ENCODE measurements at places on chromosomes 5 and 9.
A peak's percentile ranks its signal among the peaks of the same experiment; 100 is the strongest.

- no peaks in the 10 kb centered on the region for H3K36me3 ChIP-seq
- no peaks in the 10 kb centered on the region for H3K27me3 ChIP-seq
- no peak overlapping the region for H3K4me3 ChIP-seq
- no peak for DNase-seq
- no peak overlapping the region for H3K27ac ChIP-seq
These were observed 33.1 kb upstream of the NTRK2 start for GRCh38 chr9:84636436-84636835.

DNA sequence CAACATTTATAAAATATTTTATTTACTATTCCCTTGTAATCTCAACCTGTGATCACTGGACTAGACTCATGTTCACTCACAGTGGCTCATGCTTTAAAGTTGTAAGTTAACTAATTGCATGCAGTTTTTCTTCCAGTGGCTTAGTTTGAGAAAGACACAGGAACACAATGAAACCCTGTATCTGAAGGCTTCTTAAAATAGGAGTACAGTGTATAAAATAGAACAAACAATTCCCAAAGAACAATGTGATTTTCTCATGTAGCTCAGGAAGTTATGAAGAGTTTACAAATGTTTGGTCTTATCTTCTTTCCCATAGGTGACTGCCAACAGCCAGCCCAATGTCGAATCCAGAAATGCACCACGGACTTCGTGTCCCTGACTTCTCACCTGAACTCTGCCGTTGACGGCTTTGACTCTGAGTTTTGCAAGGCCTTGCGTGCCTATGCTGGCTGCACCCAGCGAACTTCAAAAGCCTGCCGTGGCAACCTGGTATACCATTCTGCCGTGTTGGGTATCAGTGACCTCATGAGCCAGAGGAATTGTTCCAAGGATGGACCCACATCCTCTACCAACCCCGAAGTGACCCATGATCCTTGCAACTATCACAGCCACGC, 5.9 kb downstream of the RGMB start:
- no peaks in the 10 kb centered on the region for H3K4me1 ChIP-seq
- H3K27ac ChIP-seq, result no peak overlapping the region
- no peaks in the 10 kb centered on the region for H3K36me3 ChIP-seq
- no peak for DNase-seq
- H3K27me3 ChIP-seq, result no peaks in the 10 kb centered on the region

DNA sequence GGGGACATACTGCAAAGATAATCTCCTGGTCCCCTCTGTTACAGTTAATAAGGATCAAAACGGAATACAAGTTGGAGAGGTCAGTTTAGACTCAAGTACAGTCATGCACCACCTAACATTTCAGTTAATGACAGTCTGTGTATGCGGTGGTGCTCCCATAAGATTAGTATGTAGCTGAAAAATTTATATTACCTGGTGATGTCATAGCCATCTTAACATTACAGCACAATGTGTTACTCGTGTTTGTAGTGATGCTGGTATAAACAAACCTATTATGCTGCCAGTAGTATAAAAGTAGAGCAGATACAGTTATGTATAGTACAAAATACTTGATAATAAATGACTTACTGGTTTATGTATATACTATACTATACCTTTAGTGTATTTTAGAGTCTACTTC, 207.9 kb downstream of the GDNF start:
- DNase-seq, result no peak
- H3K27me3 ChIP-seq, result no peaks in the 10 kb centered on the region
- H3K4me1 ChIP-seq, result no peaks in the 10 kb centered on the region

- H3K4me1 ChIP-seq, result no peaks in the 10 kb centered on the region
- no peaks in the 10 kb centered on the region for H3K27me3 ChIP-seq
- no peak for DNase-seq
- H3K27ac ChIP-seq, result no peak overlapping the region
- no peak overlapping the region for H3K4me3 ChIP-seq
- peaks cover 3% of the 10 kb centered on the region for H3K36me3 ChIP-seq
These were observed 246.7 kb downstream of the ADAMTSL1 start for GRCh38 chr9:18720691-18721090.

GRCh38 chr9:8205576-8205975, 406.0 kb upstream of the DMAC1 start:
- no peak for DNase-seq
- H3K36me3 ChIP-seq, result no peaks in the 10 kb centered on the region
- H3K27ac ChIP-seq, result peak overlapping the region; percentile 51

- H3K4me1 ChIP-seq, result no peaks in the 10 kb centered on the region
- no peak overlapping the region for H3K27ac ChIP-seq
- H3K27me3 ChIP-seq, result no peaks in the 10 kb centered on the region
- no peaks in the 10 kb centered on the region for H3K36me3 ChIP-seq
- DNase-seq, result no peak
These were observed 78.4 kb downstream of the FRMD3 start for GRCh38 chr9:83459830-83460229.

- no peak for DNase-seq
- no peak overlapping the region for H3K4me3 ChIP-seq
- H3K4me1 ChIP-seq, result peaks cover 16% of the 10 kb centered on the region
- peak overlapping the region; percentile 60 for H3K27ac ChIP-seq
These were observed 82.2 kb downstream of the PRDM6 start for GRCh38 chr5:123171259-123171658.

DNA sequence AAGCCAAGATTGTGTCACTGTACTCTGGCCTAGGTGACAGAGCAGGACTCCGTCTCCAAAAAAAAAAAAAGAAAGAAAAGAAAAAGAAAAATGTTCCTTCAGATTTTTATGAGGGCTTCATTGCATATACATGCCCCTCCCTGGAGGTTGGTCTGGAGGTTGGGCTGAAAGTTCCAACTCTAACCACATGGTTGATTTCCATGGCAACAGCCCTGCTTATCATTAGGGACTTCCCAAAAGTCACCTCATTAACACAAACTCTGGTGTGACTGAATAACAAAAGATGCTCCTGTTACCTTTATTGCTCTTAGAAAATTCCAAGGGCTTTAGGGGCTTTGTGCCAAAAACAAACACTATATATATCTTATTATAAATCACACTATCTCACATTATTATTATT, 113.8 kb downstream of the TMC1 start:
- no peaks in the 10 kb centered on the region for H3K36me3 ChIP-seq
- H3K27ac ChIP-seq, result no peak overlapping the region
- H3K4me1 ChIP-seq, result no peaks in the 10 kb centered on the region

DNA sequence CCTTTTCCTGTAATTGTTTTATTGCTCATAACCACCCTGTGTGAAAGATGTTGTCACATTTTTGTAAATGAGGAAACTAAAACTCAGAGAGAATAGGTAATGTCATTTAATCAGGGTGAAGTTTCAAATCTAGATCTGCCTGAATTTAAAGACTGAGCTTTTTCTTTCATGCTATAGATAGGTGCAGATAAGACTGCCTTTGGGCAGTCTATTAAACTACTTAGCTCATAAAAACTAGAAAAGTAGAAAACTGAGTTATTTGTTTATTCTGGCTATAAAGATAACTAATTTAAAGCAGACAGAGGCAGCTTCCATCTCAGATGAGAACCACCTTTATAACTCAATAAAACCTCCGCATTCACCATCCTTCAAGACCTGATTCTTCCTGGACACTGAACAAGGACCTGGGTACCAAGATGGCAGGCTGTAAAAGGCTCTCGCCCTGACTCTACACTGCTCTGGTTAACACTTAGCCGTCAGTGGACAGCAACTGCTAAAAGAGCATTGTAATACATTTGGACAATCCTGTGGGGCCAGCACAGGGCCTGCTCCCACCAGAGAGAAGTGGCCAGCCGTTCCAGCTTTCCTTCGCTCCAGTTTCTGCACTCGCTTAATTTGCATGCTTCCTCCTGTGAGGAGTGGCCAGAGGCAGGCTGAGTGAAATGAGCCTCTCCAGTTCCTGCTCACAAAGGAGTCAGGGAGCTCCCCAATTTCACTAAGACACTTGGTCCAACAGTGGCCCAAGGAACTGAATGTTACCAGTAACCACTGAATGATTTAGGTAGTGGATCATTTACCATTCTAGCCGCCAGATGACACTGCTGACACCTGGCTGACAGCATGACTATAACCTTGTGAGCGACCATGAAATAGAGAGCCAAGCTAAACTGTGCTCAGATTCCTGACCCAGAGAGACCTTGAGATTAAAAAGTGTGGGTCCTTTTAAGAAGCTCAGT, 566.4 kb downstream of the EFNA5 start:
- H3K27ac ChIP-seq, result no peak overlapping the region
- no peaks in the 10 kb centered on the region for H3K27me3 ChIP-seq
- H3K4me1 ChIP-seq, result peaks cover 15% of the 10 kb centered on the region

DNA sequence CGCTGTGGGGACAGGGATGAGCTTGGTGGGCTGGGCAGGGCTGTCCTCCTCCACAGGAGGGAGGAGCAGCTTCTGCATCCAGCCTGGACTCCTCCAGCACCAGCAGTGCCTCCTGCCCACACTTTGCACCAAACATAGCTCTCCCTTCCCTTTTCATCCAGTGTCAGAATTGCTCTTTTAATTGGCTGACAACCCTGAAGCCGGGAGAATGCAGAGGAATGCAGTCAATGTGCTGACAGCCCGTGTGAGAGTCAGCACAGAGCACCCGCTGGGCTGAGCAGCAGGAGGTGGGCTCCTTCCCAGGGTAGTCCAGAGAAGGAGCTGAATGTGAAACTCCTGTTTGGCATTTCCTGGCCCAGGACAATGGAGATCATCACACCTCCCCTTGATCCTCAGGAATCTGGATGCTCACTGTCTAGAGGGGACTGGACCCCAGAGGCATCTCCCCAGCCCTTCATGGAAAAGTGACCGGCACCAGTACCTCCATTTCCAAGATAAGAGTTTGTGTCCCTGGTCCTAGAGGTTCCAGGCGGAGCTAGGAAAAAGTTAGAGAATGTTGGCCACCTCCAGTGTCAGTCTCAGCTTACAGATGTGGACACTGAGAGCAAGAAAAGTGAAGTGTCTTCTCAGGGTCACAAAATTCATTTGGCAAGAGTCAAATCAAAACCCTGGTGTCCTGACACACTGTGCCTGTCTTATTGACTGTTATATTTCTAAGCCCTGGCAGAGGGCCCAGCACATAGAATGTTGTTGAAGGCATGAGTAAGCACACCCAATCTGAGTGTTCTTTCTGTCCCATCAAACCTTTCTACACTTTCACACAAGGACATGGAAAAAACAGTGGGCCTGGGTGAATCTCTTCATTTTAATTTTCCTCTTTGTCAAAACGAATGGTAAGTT, 202.1 kb downstream of the SNX18 start:
- H3K27me3 ChIP-seq, result no peaks in the 10 kb centered on the region
- DNase-seq, result peak; percentile 85
- H3K27ac ChIP-seq, result peak overlapping the region; percentile 84
- H3K36me3 ChIP-seq, result no peaks in the 10 kb centered on the region

- peak; percentile 54 for DNase-seq
- no peaks in the 10 kb centered on the region for H3K36me3 ChIP-seq
- H3K4me3 ChIP-seq, result no peak overlapping the region
- H3K27ac ChIP-seq, result no peak overlapping the region
These were observed 10.3 kb upstream of the CARD19 start for GRCh38 chr9:93085676-93086075.

DNA sequence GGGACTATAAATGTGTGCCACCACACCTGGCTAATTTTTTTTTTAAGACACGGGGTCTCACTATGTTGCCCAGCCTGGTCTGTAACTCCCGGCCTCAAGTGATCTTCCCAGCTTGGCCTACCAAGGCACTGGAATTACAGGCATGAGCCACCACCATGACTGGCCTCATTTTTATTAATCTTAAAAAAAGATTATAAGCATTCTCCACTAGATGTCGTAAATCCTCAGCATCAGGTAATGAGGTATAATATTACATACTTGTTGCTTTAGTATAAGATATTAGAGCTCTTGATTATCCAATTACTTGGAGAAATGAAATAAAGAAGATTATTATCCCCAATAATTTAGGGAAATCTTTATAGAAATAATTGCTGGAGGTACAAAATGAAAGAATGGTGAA, 78.2 kb upstream of the HTR1A start:
- no peaks in the 10 kb centered on the region for H3K4me1 ChIP-seq
- no peak overlapping the region for H3K27ac ChIP-seq
- H3K27me3 ChIP-seq, result no peaks in the 10 kb centered on the region
- no peaks in the 10 kb centered on the region for H3K36me3 ChIP-seq
- no peak overlapping the region for H3K4me3 ChIP-seq

GRCh38 chr9:76878933-76879332, 27.0 kb downstream of the PRUNE2 start:
- H3K27ac ChIP-seq, result peak overlapping the region; percentile 96
- no peaks in the 10 kb centered on the region for H3K27me3 ChIP-seq
- no peaks in the 10 kb centered on the region for H3K36me3 ChIP-seq

- DNase-seq, result no peak
- no peaks in the 10 kb centered on the region for H3K4me1 ChIP-seq
- no peaks in the 10 kb centered on the region for H3K36me3 ChIP-seq
- H3K27me3 ChIP-seq, result no peaks in the 10 kb centered on the region
- H3K27ac ChIP-seq, result no peak overlapping the region
These were observed 343.7 kb downstream of the ENC1 start for GRCh38 chr5:74296685-74297408.

DNA sequence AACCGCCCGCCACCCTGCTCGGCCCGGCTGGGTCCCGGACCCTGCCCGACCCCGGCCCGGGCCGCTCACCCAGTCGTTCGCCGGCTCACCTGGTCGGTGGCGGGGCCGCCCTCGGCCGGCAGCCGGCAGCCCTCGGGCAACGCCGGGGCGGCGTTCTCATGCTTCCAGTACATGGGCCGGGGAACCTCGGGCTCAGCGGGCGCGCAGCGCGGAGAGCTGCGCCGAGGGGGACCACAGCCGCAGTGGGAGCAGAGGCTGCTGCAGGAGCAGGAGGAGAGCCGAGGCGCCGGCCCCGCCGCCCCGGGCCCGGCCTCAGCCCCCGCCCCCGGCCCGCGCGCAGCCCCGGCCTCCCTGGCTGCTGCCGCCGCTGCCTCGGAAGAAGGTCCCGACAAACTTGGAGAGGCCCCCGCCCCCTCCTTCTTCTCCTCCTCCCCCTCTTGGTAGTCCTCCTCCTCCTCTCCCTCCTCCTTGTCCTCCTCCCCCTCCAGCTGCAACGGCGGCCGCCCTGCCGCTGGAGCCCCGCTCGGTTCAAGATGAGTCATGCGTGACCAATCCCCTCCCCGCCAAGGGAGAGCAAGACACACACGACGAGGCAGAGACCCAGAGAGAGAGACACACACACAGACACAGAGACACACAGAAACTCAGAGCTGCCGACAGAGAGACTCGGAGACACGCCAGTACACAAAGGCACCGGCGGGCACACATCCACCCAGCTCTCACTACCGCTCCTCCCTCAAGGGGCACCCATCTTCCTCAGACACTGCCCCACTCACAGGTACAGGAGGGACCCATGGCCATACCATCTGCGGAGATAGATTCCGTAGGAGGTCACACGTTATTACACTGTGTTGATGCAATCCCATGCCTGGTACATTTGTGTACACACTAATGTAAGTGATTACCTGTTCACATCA, at the start of gene LHX6:
LHX6 (minus strand) TSS at position 390 of the 917 bp plus-strand sequence; CDS start at position 173, 217 bp downstream.
- H3K4me3 ChIP-seq, result peak within 1 kb of the TSS; percentile 57
- no peak within 1 kb of the TSS for H3K27ac ChIP-seq
- H3K4me1 ChIP-seq, result peaks cover 3% of the 10 kb centered on the region
- peaks cover 20% of the 10 kb centered on the region for H3K27me3 ChIP-seq
